ENCODE measurements at places on chromosomes 1 and 21. TPM values are rescaled to one million over a fixed set of nuclear protein-coding genes. Genes with fewer than 3 reads are reported as not detected.

- H3K27ac ChIP-seq = no peak overlapping the region
- no peaks in the 10 kb centered on the region for H3K27me3 ChIP-seq
- no peak overlapping the region for H3K4me3 ChIP-seq
- H3K4me1 ChIP-seq = no peaks in the 10 kb centered on the region
- DNase-seq = no peak
Measured at GRCh38 chr1:88327391-88328267, 356.4 kb upstream of the PKN2 start.

- H3K36me3 ChIP-seq = no peaks in the 10 kb centered on the region
- no peak overlapping the region for H3K4me3 ChIP-seq
- H3K27me3 ChIP-seq = no peaks in the 10 kb centered on the region
- peak overlapping the region; percentile 71 for H3K27ac ChIP-seq
Measured at GRCh38 chr1:41666981-41667631, 182.6 kb upstream of the EDN2 start.

Gene GNAT2
- polyA plus RNA-seq = 1.3 TPM

DNA sequence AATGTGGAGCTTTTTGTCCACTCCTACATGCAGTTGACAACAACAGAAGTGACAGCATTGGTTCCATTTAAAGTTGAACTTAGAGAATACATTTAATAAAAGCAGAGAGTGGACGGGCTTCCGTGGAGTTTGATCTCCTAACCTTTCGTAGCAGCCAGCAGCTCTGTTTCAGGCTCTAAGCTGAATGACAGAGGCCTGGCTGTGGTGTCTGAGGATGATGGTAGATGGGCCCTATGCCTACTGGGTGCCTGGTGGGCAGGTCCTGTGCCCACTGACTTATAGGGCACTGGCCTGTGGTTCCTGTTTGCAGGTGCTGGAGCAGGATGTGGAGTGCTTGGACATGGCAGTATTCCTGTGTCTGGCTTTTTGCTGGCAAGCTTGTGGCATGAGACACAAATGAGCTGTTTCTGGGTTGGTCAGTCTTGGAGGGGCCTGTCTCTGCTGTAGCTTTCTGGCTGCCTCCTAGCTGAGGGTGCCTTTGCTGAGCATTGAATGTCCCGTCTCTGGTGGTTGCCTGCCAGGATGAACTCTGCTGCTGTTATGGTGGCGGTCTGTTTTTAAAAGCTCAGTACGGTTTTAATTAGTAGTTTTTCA is 54.6 kb downstream of the PRDM2 start:
- peak overlapping the region; percentile 56 for H3K27ac ChIP-seq
- H3K27me3 ChIP-seq = no peaks in the 10 kb centered on the region

Gene CNKSR1
- polyA plus RNA-seq = 0.95 TPM

Gene CBS
- 1.7 TPM for polyA plus RNA-seq

Gene IVL
- 17.0 TPM for polyA plus RNA-seq

- H3K27me3 ChIP-seq = peaks cover 7% of the 10 kb centered on the region
- H3K4me1 ChIP-seq = no peaks in the 10 kb centered on the region
- H3K27ac ChIP-seq = no peak overlapping the region
- no peak overlapping the region for H3K4me3 ChIP-seq
- no peak for DNase-seq
- no peaks in the 10 kb centered on the region for H3K36me3 ChIP-seq
Measured at GRCh38 chr1:34199927-34200326, 23.2 kb downstream of the C1orf94 start.

Gene ASB17
- not detected for polyA plus RNA-seq

DNA sequence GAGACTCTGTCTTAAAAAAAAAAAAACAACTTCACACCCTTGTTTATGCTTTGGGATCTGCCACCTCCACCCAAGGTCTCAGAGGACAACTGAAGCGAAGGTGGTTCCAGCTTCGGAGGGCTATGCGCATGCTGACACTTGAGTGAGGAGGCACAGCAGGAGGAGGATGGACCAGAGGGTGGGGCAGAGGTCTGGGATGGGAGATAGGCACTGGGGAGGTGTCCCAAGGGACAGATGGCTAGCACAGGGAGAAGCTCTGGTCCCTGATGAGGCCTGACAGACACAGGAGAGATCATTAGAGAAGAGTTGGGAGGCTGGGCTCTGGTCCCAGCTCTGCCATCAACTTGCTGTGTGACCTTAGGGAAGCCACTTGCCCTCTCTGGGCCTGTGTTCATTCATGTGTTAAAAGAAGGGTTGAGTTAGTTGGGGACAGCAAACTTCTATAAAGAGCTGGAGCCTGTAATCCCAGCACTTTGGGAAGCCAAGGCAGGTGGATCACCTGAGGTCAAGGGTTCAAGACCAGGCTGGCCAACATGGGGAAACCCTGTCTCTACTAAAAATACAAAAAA is 16.8 kb downstream of the E2F2 start:
- H3K36me3 ChIP-seq = peaks cover 40% of the 10 kb centered on the region
- H3K4me3 ChIP-seq = no peak overlapping the region
- H3K27ac ChIP-seq = no peak overlapping the region
- no peaks in the 10 kb centered on the region for H3K4me1 ChIP-seq
- no peak for DNase-seq
- no peaks in the 10 kb centered on the region for H3K27me3 ChIP-seq

Gene KRTAP21-2
- not detected for polyA plus RNA-seq

- no peaks in the 10 kb centered on the region for H3K27me3 ChIP-seq
- DNase-seq = no peak
- no peaks in the 10 kb centered on the region for H3K4me1 ChIP-seq
- H3K4me3 ChIP-seq = no peak overlapping the region
- no peaks in the 10 kb centered on the region for H3K36me3 ChIP-seq
Measured at GRCh38 chr1:115907092-115907491, 66.2 kb upstream of the NHLH2 start.

Gene NBPF6
- not detected for polyA plus RNA-seq

DNA sequence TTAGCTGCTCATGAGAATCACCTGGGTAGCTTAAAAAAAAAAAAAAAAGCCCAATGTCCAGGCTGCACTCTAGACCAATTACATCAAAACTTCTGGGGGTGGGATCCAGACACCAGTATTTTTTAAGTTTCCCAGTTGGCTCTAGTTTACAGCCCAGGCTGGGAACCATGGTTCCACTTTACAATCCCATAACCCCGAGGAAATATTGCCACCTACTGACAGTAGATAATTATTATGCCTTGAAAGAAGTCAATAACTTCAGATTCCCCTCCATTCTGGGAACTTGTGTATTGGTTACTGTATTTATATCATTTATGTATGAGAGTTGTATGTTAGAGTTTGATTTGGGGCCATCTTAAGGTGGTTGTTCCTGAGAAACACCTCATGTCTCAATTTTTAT is 100.2 kb downstream of the SPATA46 start:
- no peak overlapping the region for H3K27ac ChIP-seq
- no peaks in the 10 kb centered on the region for H3K4me1 ChIP-seq
- H3K36me3 ChIP-seq = no peaks in the 10 kb centered on the region
- DNase-seq = no peak

DNA sequence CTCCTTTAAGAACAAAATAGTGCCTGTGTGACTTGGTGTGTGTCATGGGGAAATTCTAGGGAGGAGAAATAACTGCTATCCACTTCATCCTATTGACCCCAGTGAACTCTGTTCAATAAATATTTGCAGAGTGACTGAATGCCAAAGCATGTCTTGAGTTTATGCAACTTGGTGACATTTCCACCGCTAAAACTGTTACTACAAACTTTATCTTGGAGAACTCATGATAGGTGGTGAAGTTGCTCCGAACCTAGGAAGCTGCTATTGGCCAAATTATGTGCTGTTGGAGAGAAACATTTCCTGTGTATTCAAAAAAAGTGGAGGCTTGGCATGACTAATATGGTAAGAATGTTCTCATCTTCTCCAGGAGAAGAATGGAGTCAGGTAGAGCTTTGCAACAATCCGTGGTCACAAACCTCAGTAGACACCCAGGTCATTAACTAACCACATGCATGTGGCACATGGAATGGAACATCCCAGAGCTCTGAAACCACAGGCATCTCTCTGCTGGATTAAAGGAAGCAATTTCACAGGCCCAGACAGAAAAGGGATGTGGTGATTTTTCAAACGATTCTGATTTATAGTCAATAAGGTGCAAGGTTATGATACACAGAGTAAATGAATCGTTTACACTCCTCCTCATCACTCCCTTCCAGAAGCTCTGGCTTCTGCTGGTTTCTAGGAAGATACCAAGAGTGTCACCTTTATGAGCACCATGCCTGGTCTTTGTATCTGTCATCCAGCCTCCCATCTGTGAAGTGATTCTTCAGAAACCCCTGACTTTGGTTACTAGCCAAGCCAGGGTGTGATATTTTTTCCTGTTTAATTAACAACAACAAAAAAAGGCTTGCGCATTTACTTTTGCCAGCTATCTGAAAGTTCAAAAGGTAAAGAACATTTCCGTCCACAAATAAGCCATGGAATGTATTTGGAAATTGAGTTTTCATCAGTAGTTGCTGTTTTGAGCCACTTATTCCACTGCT is 361.1 kb downstream of the TGFB2 start:
- no peak for DNase-seq
- no peaks in the 10 kb centered on the region for H3K4me1 ChIP-seq
- H3K36me3 ChIP-seq = no peaks in the 10 kb centered on the region
- no peaks in the 10 kb centered on the region for H3K27me3 ChIP-seq
- H3K4me3 ChIP-seq = no peak overlapping the region
- H3K27ac ChIP-seq = no peak overlapping the region

- no peak overlapping the region for H3K4me3 ChIP-seq
- peaks cover 32% of the 10 kb centered on the region for H3K4me1 ChIP-seq
- H3K27me3 ChIP-seq = no peaks in the 10 kb centered on the region
- peaks cover 9% of the 10 kb centered on the region for H3K36me3 ChIP-seq
- no peak for DNase-seq
Measured at GRCh38 chr1:243315455-243315854, 59.6 kb downstream of the SDCCAG8 start.

- no peaks in the 10 kb centered on the region for H3K27me3 ChIP-seq
- no peak overlapping the region for H3K27ac ChIP-seq
- H3K4me1 ChIP-seq = peaks cover 42% of the 10 kb centered on the region
- H3K36me3 ChIP-seq = no peaks in the 10 kb centered on the region
- no peak for DNase-seq
- H3K4me3 ChIP-seq = no peak overlapping the region
Measured at GRCh38 chr1:15172405-15173259, 19.1 kb downstream of the TMEM51 start.

GRCh38 chr1:35030756-35031446 is 844 bp downstream of the ZMYM6 start:
- no peak for DNase-seq
- H3K27me3 ChIP-seq = no peaks in the 10 kb centered on the region
- peak overlapping the region; percentile 90 for H3K27ac ChIP-seq
- peaks cover 3% of the 10 kb centered on the region for H3K4me1 ChIP-seq

- DNase-seq = no peak
- 0 out of 2 replicates have a peak overlapping the region, but pooled peaks have one; percentile 8 for H3K27ac ChIP-seq
- no peak overlapping the region for H3K4me3 ChIP-seq
- H3K36me3 ChIP-seq = no peaks in the 10 kb centered on the region
- peaks cover 4% of the 10 kb centered on the region for H3K4me1 ChIP-seq
Measured at GRCh38 chr1:248871837-248872401, 13.0 kb upstream of the ZNF692 start.

Gene TRABD2B
- polyA plus RNA-seq = not detected

Measured in GM12878 (cell line).